ENCODE measurements at places on chromosomes 5 and 9. TPM values are rescaled to one million over a fixed set of nuclear protein-coding genes. Genes with fewer than 3 reads are reported as not detected.

The ECSCR gene
- total RNA-seq = 2.4 TPM

The UGT3A2 gene
- 1.3 TPM for total RNA-seq

The PROB1 gene
- 0.17 TPM for total RNA-seq

The BAAT gene
- total RNA-seq = not detected

The CD72 gene
- total RNA-seq = 1.7 TPM

The GRIN3A gene
- total RNA-seq = not detected

The EIF4E1B gene
- total RNA-seq = not detected

The CNTNAP3 gene
- 10.2 TPM for total RNA-seq

The PLCXD3 gene
- total RNA-seq = under 0.01 TPM

The TMEM252 gene
- total RNA-seq = not detected

The OR2V1 gene
- not detected for total RNA-seq

The STING1 gene
- total RNA-seq = 8.2 TPM

The FAM114A2 gene
- total RNA-seq = 23.8 TPM

The PTPN3 gene
- total RNA-seq = 10.4 TPM

The ANKRD33B gene
- total RNA-seq = 1.5 TPM

The GFI1B gene
- not detected for total RNA-seq

The STPG3 gene
- total RNA-seq = not detected

The SH3TC2 gene
- total RNA-seq = 0.30 TPM

The FGD3 gene
- total RNA-seq = 0.06 TPM

The LCN15 gene
- total RNA-seq = not detected

DNA sequence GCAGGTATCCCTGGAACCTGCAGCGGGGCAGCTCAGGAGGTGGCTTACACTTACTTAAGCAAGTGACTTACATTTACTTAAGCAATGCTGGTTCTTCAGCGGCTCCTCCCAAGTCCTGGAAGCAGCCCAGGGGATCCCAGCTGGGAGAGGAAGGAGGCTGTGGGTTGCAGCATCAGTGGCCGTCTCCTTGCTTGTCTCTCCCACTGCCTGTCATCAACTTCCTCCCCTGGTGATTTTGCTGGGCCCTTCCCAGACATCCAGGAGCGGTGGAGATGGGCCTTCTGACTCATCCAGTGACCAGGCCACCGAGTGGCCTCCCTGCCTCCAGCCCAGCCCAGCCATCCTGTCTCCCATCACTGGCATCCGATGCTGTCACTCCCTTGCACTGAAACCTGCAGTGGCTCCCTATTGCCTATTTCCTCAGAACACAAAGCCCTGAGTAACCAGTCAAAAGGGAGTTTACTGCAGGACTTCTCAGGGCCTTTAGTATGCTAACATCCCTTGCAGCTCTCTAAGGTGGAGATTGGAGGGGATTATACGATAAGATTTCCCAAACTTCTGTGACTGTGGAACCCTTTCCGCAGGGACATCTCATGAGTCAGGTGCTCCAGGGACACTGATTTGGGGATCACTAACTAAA, 155.9 kb upstream of the PHYKPL start:
- peak; percentile 77 for DNase-seq

GRCh38 chr9:1311462-1312042, 261.4 kb downstream of the DMRT2 start:
- DNase-seq = no peak

GRCh38 chr5:1400211-1400855, 44.9 kb downstream of the SLC6A3 start:
- no peak for DNase-seq

- DNase-seq = no peak
Observed at GRCh38 chr5:92544596-92544995, 1036.4 kb downstream of the NR2F1-AS1 start.

DNA sequence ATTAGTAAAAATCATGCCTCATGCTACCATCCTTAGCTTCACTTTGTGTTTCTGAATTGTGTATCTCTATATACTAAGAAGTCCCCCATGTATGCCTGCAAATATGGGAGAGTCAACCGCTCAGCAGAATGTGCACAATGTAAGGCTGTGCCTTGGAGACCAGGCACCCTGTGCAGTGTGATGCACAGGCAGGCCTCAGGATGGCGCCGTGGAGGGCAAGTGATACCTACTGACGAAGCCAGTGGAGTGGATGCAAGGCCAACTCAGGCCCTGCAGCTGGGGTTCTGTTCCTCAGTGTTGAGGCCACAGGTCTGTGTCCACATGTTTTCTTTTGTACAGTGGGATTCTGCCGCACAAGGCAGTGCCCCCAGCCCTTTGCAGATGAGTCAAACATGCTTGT, 28.4 kb downstream of the SYK start:
- no peak for DNase-seq

- DNase-seq = no peak
Observed at GRCh38 chr5:94223235-94223634, 395.2 kb downstream of the KIAA0825 start.

DNA sequence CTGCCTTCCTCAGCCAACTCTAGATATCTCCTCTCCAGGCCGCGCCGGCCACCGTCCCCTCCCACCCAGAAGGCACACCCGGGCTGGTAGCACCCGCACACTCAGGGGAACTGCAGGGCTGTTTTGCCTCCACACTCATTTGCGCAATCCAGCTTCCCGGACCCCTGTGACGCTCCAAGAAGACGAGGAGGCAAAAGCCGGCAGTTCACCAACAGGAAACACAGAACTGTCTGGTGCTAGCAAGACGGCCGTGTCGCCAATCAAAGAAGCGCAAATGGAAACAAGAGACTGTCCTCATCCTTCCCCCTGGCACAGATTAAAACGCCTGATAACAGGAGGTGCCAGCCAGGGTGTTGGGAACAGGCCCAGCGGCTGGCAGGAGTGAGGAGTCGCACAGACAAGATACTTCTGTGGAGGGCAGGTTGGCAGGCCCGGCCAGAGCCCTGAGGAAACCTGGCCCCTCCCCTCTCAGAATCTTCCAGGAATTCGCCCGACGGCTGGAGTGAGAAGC, 7.8 kb downstream of the AGPAT2 start:
- no peak for DNase-seq

GRCh38 chr9:83285445-83286225, 222.7 kb upstream of the RASEF start:
- no peak for DNase-seq

DNA sequence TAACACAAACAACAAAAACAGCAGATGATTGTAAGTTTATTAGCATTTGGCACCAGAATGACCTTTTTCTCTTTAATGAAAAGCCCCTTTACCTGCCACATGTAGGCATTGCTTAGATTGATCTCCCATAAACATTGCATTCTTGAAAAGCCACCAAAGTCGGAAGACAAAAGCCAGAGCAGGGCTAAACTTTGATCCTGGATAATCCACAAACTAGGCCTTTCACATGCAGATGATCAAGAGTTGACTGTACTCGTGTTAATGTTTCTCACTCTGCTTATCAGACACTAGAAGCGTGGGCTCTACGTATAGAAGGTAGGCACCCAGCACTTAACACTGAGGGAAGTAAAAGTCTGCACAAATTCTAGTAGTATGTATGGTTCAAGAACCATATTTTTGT, 21.0 kb upstream of the PHF2 start:
- DNase-seq = no peak

- DNase-seq = peak; percentile 16
Observed at GRCh38 chr9:127676638-127677037, 30.1 kb upstream of the CFAP157 start.

GRCh38 chr9:104944356-104944755, 16.4 kb upstream of the ABCA1 start:
- DNase-seq = no peak

GRCh38 chr9:3850098-3850497, 324.3 kb upstream of the RFX3 start:
- DNase-seq = no peak

DNA sequence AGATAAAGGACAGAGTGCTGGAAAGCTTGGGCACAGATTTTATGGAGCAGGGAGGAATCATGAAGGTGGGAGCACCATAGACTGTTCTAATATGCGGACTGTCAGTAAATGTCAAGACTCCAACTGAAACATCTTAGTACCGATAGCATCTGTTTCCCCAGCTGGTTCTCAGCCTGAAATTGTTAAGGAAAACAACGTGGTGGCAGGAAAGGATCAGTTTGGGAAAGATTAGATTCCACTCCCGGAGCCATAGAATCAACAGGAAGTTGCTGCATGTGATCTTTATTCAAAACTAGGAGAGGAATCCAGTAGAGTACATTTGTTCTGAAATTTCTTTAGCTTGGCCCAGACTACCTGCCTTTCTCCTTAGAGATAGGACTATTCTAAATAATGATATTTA, 559.1 kb downstream of the CSNK1G3 start:
- no peak for DNase-seq

DNA sequence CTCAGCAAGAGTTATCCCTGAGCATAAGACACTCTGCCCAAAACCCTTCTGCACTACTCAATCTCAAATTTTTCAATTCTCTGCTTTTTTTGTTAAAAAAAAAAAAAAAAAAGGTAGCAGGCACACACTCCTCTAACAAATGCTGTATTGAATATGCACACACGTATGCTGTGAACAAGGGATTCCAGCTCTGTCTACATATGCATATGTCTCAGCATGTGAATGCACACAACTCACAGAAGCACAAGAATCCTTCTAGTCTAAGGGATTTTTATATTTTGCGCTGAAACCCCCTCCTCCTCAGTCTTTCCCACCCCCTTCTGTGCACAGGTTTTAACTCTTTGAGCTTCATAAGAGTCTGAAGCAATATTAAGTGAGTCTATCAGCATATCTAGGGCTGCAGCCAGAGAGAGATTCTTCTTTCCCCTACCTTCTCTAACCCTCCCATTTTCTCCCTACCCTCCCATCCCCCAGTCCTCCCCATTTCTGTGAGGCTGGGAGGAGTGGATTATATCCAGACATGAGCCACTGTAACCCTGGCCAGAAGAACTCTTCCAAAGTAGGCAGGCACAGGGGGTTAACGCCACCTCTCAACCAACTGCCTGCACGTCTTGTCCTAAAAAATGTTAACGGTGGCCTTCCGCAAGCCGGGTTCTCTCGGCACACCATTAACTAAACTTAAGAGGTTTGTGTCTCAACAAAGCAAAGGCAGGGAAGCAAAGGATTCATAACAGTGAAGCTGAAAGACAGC, 1.0 kb downstream of the GABRB2 start:
- no peak for DNase-seq

DNA sequence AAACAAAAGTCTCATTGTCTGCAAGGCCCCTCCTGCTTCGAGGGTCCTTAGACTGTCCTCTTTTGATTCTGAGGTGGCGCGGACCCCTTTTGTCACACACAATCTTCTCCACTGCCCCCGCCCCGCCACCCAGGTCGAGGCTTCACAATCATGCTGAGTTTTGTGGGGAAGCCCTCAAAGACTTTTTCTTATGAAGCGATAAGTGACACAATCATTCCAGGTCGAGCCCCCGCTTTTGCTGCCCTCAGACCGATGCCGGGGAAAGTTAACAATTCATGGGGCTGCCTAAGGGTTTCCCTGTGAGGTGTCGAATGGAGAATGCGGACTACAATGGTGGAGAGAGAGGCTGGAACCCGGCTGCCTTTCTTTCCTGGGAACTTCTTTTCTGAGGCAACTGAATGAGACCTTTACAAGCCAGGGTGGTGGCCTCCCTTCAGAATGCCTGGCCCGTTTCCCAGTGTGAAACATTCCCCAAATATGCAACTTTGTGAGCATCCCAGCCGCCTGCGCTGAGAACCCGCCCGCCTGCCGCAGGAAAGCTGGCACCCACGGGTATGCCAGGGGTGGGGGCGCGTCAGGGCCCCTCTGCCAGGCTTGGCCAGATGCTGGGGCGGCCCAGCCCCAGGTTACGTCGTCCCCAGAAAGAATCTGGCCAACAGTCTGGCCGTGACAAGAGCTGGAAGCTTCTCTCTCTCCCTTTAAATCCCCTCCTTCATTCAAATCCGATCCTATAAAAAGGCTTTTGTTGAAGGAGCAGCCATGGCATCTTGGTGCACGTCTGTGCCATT, 71.9 kb downstream of the MAP1B start:
- peak; percentile 93 for DNase-seq

DNA sequence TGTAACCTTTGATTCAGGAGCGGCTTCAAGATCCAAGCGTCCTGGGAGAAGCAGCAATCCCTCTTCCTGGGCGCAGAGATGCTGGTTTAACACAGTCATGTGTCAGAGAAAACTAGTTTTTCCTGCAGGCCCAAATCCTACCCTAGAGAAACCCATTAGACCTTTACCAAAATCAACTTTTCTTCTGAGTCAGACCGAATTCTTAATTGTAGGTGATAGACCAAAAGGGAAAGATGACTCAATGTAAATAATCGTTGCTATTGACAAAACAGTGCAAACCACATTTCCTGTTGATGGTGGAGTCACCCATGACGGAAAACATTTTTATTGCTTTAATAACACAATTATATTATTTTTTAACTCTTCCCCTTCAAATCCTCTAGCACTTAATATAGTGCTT, 40.1 kb downstream of the SLC1A1 start:
- DNase-seq = peak; percentile 59

GRCh38 chr9:116322521-116322920, 168.9 kb downstream of the PAPPA start:
- no peak for DNase-seq

- DNase-seq = peak; percentile 56
Observed at GRCh38 chr9:38671372-38671731, 48.6 kb downstream of the FAM240B start.

- DNase-seq = no peak
Observed at GRCh38 chr5:131720714-131721113, 76.1 kb downstream of the FNIP1 start.

GRCh38 chr5:172508471-172509404, 54.4 kb upstream of the SH3PXD2B start:
- DNase-seq = no peak

DNA sequence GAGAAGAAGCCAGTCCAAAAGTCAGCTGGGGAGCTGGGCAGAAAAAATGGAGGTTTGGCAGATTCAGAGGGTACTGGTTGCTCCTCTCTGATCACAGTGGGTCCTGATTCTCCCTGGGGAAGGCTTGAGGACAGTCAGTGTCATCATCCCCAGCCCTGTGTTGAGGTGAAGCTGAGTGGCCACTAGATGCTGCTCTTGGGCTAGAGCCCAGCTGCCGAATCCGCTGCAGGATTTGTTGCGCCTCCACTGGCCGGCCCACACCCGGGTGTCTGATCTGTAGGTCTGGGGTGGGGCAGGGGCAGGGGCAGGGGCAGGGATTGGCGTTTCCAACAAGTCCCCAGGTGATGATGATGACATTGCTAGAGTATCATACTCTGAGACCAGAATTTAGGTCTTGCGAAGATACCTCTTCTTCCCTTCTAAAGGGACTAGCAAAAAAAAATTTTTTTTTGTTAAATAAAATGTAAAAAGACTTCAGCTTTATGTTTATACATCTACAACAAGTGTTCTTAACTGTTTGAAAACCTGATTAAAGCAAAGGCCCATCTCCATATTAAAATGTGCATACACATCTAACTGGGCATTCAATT, 106.8 kb downstream of the PDE6A start:
- peak; percentile 73 for DNase-seq
